ENCODE measurements at places on chromosomes 4 and X. TPM values are rescaled to one million over a fixed set of nuclear protein-coding genes. Genes with fewer than 3 reads are reported as not detected.

Gene NLGN4X
- total RNA-seq, result under 0.01 TPM

Gene MAOB
- not detected for total RNA-seq

GRCh38 chrX:13428053-13428786 lies 108.4 kb upstream of the ATXN3L start:
- peak; percentile 70 for DNase-seq

GRCh38 chrX:116975517-116975916 lies 512.7 kb upstream of the CT83 start:
- DNase-seq, result no peak

- DNase-seq, result peak; percentile 80
Observed at GRCh38 chrX:154712781-154713740, 37.8 kb downstream of the GAB3 start.

GRCh38 chrX:153638436-153639176 lies 8.4 kb upstream of the DUSP9 start:
- DNase-seq, result no peak

DNA sequence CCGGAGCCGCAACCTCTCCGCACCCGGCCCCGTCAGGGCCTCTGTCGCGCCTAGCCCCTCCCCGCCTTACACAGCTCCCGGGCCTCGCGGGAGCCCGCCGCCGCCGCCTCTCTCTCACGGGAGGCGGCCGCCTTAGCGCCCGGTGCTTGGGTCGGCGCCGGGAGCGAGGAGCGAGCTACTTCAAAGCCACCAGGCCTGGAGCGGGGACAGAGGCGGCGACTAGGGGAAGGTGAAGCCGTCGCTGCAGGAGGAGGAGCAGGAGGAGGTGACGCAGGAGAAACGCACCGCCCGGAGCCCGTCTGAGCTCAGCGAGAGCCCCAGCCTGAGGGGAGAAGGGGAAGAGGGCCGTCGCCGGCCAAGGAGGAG lies 250 bp downstream of the USP9X start:
- peak; percentile 73 for DNase-seq

GRCh38 chr4:47275595-47275994 lies 187.9 kb downstream of the COMMD8 start:
- DNase-seq, result no peak

DNA sequence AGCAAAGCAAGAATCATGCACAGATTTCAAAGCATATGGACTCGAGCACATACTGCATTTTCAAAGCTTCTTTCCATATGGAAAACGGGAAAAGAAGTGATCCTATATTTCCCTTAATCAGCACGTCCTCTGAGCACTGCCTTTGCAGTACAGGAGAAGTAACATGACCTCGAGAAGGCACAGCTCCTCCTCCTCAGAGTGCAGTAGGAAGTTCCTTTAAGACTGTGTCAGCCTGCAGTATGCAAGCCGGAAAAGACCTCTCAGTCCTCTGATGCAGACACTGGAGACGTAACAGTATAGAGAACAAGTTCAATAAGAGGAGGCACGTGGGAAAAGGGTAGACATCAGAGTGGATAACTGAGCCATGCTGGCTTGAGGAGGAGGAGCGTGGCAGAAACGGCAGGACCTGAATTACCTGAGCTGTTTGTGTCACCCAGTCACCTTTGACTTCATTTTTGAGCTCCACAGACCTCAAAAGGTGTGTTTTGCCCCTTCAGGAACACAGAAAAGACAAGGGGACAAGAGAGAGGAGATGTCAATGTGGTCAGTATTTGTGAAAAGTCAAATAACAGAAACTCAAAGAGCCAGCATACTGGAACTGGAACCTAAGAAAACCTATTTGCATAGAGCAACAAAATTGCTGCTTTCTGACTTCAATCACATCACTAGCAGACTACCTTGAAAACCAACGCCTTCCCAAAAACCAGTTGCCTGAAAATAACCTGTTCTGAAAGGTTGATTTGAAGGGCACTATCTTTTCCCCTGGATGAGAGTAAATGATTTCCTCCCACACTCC lies 20.8 kb downstream of the IRF2 start:
- DNase-seq, result peak; percentile 91

DNA sequence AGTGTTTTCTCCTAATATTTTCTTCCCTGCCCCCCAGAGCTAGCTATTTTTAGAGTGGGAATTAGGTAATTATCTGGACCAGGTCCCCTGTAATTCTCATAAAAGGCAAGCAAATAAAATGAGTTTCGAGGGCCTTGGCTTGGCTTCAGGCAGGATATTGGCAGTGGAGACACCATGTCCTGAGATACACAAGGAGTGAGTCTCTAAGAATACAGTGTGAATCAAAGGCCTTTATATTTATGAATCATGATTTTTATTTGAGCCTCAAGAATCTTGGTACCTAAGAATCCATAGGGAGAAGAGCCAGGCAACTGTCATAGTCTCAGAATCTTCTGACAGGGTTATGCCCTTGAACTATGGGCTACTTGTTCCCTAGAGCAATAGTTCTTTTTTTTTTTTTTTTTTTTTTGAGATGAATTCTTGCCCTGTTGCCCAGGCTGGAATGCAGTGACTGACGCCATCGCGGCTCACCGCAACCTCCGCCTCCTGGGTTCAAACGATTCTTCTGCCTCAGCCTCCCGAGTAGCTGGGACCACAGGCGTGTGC lies 205.4 kb downstream of the LDB2 start:
- DNase-seq, result peak; percentile 50

DNA sequence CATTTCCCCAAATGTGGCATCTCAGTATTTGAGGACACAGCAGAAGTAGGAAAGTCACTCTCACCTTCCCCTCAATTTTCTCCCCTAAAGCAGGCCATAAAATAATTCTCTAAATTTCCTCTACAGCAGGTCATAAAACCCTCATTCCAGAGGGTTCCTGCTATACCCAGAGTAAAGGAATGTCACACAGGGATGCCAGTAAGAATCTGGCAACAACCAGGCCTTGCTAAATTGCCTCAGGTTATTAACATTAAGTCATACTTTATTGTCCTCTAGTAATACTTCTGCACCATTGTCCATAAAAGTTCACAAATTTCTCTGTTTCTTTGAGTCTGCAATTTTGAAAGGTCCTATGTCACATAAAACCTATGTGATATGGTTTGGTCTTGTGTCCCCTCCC lies 685.7 kb upstream of the SLIT2 start:
- DNase-seq, result no peak

DNA sequence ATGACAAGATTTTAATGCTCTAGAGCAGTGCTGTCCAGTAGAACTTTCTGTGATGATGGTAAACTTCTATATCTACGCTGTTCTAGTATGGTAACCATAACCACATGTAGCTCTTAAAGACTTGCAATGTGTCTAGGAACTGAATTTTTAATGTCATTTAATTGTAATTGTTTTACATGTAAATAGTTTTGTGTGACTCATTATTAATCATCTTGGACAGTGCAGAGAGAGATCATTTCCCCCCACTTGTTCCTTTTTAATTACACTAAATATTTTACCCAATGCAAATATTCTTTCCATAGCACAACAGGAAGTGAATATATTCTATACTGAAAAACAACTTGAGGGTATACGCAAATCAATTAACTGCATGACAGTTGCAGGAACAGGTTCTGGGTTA lies 5.8 kb downstream of the ATG4A start:
- DNase-seq, result peak; percentile 43

DNA sequence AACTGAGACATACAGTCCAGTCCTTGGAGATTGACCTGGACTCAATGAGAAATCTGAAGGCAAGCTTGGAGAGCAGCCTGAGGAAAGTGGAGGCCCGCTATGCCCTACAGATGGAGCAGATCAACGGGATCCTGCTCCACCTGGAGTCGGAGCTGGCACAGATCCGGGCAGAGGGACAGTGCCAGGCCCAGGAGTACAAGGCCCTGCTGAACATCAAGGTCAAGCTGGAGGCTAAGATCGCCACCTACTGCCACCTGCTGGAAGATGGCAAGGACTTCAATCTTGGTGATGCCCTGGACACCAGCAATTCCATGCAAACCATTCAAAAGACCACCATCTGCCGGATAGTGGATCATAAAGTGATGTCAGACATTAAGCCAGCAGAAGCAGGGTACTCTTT lies 20.4 kb upstream of the FRMPD3 start:
- peak; percentile 16 for DNase-seq

- no peak for DNase-seq
Observed at GRCh38 chrX:68833448-68833805, 4.6 kb downstream of the EFNB1 start.

Data from GM23248 (cell line).